ENCODE measurements at places on chromosomes 16 and 17.

DNA sequence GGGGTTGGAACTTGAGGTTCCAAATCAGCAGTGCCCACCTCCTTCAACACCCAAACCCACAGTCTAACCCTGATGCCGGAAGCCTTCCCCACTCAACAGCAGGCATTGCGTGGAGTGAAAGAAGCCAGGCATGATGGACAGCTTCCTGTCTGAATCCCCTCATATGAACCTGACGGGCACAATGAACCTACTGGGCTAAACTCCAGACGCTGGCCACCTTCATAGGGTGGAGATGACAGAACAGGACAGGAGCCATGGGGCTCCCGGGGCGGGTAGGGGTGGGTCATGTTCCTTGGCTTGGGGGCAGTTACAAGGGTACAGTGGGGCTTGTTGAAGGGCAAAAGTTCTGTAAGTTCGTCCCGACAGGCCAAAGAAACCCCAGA, 460 bp upstream of the HSBP1 start:
- DNase-seq: no peak

DNA sequence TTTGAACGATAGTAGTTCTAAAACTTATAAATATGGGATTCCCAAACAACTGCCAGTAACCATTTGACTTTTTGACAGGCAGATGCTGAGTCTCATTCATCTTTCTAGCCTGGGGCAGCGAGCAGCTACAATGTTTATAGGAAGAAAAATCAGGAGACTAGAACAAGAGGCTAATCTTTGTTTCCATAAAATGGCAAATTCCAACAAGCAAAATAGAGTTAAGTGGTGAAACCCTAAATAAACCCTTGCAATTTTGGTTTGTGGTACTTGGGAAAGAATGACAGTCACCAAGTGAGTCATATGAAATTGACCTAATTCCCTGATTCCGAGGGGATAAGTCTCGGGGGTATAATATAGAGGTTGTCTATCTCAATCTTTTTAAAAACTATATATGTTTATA, 27.3 kb upstream of the HS3ST2 start:
- DNase-seq: no peak

DNA sequence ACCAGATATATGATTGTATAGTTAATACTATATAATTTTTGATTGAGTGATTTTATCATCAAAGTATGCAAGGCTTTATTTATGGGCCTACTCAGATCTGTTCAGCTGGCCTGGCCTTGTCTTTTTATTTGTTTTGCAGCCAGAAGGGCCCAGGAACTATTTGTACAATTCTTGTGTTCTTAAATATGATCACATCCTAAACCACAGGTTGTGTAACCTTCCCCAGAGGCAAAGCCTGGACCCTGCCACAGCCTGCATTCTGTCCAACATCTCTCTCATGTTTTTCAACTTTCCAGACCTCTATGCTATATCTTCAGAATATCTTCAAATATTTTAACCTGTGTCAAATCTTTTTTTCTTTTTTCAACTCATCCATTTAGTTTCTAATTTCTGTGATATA, 410.4 kb upstream of the MON1B start:
- no peak for DNase-seq

GRCh38 chr17:79922116-79922601, 82.9 kb upstream of the CBX4 start:
- no peak for DNase-seq

- peak; percentile 34 for DNase-seq
These were observed 25.8 kb downstream of the ADCY9 start for GRCh38 chr16:4090351-4090851.

DNA sequence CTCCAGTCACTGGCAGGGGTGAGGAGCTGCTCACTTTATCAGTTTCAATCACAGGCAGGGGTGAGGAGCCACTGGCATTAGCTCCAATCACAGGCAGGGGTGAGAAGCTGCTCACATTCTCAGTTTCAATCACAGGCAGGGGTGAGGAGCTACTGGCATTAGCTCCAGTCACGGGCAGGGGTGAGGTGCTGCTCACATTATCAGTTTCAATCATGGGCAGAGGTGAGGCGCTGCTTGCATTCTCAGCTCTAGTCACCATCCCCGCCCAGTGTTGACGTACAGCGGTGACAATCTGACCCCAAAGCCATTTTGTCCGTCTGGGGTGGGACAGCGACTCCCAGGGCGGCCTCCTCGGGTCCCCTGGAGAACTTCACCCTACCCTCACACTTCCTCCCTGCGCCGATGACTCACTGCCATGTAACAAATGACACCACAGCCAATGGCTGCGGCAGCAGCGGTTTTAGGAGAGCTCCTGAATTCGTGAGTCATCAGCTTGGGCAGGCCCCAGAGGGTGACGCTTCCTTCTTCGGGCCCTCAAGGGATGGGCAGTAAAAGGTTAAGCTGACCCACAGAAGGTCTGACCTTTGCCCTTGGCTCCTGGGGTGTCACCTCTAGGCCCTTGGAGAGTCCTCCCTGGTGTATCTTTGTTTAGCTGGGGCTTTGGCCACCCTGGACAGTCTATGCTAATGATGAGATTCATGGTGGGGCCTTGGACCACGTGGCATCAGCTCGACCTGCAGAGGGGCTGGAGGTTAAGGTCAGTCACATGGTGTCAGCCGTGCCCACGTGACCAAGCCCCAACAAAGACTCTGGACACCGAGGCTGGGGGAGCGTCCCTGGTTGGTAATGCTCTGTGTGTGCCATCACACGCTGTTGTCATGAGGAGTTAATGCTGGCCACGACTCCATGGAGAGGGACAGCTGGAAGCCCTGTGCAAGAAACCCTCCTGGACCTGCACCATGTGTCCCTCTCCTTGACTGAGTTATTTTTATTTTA, 171.7 kb downstream of the C16orf95 start:
- peak; percentile 99 for DNase-seq

- no peak for DNase-seq
These were observed 342.5 kb upstream of the C16orf82 start for GRCh38 chr16:26724189-26724588.

DNA sequence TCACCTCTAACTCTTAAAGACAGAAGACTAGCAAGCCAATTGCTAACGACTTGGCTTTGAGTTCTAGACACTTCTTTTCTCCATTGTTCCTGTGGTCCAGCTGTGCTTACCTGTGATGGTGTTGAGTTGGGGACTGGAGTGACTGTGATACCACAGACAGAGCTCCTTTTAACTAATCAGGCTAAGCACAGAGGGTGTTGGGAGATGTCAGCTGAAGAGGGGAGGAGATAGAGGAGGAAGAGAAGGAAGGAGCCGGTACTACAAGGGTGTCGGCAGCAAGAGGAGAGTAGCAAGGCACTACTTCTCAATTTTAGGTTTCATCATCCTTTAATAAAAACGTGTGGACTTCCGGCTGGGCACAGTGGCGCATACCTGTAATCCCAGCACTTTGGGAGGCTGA, 5.1 kb upstream of the MYO1D start:
- DNase-seq: no peak

DNA sequence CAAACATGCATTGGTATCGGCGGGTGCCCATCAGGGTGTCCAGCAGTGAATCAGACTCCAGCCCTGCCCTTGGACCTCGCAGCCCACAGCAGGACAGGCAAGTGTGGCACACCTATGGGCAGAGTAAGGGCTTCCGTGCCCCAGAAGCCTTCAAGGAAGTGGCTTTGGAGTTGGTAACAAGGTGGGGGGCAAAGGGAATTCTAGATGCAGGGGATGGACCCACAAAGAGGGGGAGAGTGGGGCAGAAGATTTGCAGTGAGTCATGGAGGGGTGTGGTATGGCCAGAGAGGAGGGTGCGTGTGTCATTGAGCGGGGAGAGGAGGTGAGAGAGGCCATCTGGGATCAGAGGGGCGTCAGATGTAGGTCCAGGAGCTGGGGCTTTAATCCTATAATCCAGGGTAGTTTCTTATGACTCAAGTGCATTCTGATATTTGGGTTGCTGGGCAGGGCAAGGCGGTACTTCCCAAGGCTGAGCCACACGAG, 8.5 kb upstream of the SPNS2 start:
- peak; percentile 57 for DNase-seq

DNA sequence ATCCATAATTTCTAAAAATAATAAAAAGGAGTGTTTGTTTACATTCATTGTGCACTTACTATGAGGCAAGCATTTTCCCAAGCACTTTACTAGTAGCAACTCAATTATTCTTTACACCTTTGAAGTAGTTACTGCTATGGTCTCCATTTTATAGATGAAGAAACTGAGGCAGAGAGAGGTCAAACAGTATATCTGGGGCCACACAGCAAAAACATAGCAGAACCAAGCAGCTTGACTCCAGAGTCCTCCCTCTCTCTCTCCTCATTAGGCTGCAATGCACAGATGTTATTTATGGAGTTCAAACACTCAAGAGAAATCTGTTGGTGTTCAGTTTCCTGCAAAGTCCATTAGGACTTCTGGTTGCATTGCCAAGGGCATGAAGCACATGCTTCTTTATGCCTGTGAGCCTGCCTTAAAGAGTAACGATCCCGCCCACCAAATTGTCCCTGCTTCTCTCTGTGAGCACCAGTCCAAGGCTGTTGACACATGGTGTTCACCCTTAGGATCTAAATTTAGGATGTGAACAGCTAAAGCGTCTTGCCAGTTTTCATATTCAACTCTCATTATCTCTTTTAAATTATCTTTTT, 44.0 kb downstream of the GPRC5B start:
- no peak for DNase-seq

DNA sequence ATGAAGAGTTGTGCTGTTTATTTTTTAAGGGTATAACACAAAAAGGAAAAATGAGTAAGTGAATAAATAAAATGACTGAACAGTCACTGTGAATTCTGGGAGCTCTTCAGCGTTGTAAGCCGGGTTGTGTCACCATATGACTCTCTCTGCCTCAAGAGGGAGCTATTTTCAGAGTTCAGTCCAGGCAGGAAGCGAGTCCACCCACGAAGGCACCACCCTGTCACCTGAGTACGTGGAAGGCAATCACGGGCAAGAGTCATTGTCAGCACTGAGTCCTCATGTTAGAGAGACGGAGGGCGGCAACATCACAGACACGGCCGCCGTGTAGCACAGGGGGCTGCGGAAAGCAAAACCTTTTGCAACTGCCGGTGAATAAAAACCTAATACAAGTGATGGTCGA, 227.6 kb downstream of the UTP18 start:
- DNase-seq: no peak

- DNase-seq: no peak
These were observed 91.3 kb upstream of the SEC14L1 start for GRCh38 chr17:77049440-77049839.

- DNase-seq: no peak
These were observed 27.2 kb upstream of the TMEM220 start for GRCh38 chr17:10757067-10757466.

- no peak for DNase-seq
These were observed 818 bp downstream of the DPH1 start for GRCh38 chr17:2030779-2031163.

DNA sequence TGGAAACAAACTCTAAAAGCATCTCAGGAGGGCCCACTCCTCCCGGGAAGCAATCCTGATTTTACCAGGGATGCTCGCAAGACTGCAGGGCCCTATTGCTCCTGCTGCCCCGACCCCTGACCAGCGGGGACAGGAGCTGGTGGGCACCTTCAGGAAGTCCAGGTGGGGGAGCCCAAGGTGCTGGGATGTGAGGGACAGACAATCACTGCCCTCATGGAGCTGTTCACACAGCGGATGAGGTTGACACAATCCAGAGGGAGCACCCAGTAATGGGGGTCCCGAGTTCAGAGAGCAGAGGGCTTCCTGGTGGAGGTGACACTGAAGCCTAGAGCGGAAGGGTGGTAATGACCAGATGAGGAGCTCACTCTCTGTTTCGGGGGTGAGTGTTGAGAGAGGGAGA, 126.2 kb downstream of the FOXL1 start:
- no peak for DNase-seq

Data from MV-4-11 (cell line).